HCT116 (cell line): ENCODE measurements at places on chromosomes 1 and 21. TPM values are rescaled to one million over a fixed set of nuclear protein-coding genes. Genes with fewer than 3 reads are reported as not detected.
A peak's percentile ranks its signal among the peaks of the same experiment; 100 is the strongest.

DNA sequence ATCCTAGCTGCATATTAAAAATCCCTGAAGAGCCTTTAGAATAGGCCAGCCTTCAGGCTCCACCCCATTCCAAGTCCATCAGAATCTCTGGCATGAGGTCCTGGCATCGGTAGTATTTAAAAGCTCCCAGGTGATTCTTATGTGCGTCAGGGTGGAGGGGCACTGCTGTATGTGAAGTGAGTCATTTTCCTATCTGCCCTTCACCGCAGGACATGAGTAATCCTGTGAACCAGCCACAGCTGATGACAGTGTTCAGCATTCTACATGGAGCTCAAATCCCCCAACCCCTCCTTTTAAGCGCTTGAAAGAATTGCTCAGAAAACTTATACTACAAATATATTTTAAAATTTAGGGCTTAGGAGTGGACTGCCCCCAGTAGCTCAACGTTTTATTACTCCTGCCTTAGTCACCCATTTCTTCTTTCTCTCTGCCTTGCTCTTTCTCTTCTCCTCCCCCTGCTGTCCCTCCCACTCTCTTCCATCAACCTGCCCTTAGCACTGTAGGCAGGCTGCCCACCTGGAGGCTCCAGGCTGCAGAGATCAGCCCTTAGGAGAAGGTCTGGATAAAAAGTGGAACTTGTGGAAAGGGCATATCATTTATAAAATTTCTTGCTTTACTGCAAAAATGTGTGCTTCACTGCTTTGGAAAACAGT lies 73.8 kb upstream of the ZNF281 start:
- peak; percentile 91 for DNase-seq

The S100A9 gene
- 0.59 TPM for total RNA-seq

GRCh38 chr1:221715321-221716169 lies 26.3 kb downstream of the DUSP10 start:
- DNase-seq = no peak

The RIPPLY3 gene
- not detected for total RNA-seq

The GNAT2 gene
- 0.76 TPM for total RNA-seq

DNA sequence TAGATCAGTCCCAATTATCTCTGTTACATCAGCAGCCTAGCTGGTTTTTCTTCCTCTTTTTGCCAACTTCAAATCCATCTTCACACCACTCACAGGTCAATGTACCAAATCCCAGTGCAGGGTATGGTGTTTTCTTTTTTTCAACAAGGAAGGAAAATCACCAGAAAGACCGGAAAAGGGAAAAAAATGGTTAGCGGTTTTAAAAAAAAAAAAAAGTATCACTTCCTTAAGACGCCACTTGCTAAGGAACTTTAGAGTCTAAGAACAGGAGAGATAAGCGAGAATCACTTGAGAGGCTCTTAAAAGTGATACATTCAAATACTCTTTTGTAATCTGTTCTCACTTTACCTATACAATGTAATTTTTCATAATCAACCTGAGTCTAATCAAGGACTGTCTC lies 3.1 kb upstream of the OR10J1 start:
- no peak for DNase-seq

DNA sequence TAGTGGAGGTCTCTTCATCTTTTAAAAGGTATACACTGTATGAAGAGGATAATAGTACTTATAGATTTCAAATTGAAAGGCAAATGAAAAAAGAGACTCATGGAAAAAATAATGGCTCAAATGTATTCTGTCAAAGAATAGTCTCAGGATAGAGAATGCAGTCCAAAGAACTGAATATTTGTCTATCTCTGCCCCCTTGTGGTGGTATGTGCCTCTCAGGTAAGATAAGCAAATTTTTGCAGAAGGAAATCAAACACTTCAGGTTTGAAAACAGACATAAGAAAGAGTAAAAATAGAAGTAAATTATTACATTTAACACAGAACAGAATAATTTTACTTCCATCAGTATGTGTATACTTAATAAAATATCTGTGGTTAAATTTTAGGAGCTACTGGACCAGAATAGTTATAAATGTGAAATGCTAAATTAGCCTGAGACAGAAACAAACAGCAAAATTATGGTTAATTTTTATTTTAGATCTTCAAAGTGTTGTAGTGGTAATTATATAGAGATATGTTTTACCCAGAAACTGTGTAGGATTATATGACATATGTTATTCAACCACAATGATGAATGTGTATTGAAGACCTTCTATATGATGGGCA lies 164.4 kb upstream of the PALMD start:
- peak; percentile 49 for DNase-seq

DNA sequence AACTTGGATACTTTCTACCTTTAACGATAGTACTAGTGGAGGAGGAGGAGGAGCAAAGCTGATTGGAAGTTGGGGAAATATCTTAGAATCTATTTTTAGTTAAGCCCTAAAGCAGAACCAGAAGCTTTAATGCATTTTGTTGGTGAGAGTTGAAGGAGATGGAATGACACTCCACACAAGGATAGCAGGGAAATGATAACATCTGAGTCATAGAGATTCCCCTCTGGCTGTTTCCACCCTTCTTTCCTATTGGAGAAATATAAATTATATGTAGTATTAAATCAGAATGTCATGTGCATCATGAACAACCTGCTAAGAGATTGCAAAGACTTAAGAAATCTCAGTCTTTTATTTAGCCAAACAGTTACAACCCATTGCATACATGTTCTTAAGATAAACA lies 1357.7 kb downstream of the NCAM2 start:
- DNase-seq = no peak

The LMO4 gene
- total RNA-seq = 38.5 TPM

DNA sequence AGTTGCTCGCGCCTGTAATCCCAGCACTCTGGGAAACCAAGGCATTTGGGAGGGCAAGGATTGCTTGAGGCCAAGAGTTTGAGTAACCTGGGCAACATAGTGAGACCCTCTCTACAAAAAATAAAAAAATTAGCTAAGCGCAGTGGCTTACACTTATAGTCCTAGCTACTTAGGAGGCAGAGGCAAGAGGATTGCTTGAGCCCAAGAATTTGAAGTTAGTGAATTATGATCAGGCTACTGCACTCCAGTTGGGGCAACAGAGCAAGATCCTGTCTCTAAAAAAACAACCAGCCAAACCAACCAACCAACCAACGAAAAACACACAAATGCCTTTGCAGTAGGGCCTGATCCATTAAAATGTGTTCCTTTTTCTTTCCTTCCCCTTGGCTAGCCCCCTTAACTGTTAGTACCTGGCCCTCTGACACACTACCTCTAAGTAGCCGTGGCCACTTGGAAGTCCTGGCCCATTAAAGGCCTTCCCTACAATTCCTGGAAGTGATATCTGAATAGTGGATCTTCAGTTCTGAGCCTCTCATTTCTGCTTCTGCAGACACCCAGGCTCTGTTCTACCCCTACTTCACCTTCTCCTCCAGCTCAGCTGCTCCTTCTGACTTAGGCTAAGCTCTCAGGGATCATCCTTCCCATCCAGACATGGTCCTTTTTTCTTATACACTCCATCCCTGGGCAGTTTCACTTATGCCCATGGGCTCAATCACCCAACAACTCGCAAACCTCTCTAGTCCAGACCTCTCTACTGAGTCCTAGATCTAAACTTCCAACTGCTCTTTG lies 3.5 kb upstream of the OSCP1 start:
- no peak for DNase-seq

The FCN3 gene
- total RNA-seq = 1.2 TPM

The TGFBR3 gene
- 7.1 TPM for total RNA-seq

The KRTAP19-1 gene
- total RNA-seq = not detected

The PGLYRP4 gene
- not detected for total RNA-seq

DNA sequence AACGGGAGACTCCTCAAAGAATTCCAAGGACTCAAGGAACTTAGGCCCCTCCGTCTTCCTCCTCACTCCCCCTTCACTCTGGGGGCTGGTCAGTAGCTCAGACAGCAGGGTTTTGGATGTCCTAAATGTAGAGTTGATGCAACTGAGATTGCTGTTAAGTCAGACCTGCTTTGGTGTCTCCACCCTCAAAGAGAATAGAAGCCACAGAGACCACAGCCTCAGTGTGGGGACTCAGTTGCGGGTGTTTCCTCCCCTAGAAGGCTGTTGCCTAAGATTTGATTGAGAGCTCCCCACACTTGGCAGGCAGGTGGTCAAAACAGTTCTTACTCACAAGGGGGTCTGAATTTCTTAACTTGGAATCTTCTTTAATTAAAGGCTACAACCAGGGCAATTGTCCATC lies 7.6 kb downstream of the MAN1C1 start:
- no peak for DNase-seq

- DNase-seq = no peak
Measured at GRCh38 chr1:17188889-17189631, 15.9 kb upstream of the PADI1 start.

The HSD3B2 gene
- 1.4 TPM for total RNA-seq

- no peak for DNase-seq
Measured at GRCh38 chr1:151145304-151146071, 943 bp downstream of the SEMA6C start.

The SPRR2E gene
- total RNA-seq = not detected

DNA sequence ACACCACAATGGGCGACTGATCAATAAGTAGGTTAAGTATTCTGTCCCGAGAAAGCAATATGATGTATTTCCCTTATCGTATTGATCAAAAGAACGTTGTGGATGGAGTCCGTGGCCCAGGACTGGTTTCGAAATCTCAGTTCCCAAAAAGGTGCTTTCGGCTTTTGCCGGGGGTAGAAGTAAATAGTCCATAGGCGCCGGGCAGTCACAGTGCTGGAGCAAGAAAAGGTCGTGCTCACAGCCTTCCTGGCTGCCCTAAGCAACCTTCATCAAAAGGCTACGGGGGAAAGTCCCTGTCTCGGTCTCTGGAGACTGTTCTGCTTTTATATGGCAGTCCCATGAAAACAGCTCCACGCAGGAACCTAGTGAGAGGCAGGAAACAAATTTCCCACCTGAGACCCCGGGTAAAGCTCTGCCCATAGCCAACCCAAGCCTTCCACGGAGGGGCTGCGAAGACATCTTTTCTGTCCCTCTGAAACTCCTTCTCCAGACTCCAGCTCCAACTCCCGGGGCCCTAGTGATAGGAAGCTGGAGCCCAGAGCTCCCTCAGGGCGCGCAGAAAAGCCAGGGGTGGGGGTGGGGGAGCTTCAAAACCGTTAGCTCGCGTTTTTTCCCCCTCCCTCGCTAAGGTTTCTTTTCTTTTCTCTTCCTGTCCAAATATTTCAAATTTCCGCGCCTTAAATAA lies 7.0 kb downstream of the CDKN2C start:
- DNase-seq = no peak

GRCh38 chr1:78619446-78619802 lies 824 bp upstream of the IFI44L start:
- no peak for DNase-seq

DNA sequence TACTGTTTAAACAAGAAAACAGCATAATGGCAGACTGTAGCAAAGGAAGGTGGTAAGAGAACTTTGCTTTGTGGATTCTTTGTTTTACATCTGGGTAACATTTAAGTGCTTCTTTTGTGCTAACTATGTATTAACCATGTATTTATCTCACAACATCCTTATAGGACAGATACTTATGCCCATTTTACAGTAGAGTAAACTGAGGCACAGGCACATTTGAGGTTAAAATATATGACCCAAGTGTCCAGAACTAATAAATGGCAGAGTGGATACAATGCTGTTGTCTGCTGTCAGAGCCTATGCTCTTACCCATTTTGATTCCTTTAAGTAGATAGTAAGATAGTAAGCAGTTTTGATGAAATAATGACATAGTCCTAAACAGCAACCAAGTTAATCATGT lies 7.3 kb downstream of the CAPZA1 start:
- DNase-seq = no peak

GRCh38 chr1:66705110-66705509 lies 47.1 kb upstream of the DYNLT5 start:
- DNase-seq = no peak

The CD52 gene
- 2.0 TPM for total RNA-seq

The RNU1-2 gene
- 1,685 TPM for total RNA-seq

The MPZ gene
- total RNA-seq = 3.6 TPM

- DNase-seq = no peak
Measured at GRCh38 chr21:16821588-16821987, 691.3 kb upstream of the CXADR start.

GRCh38 chr21:43697758-43698643 lies 20.9 kb upstream of the PDXK start:
- no peak for DNase-seq

The ADAMTS4 gene
- not detected for total RNA-seq

GRCh38 chr1:71785000-71785399 lies 497.3 kb downstream of the NEGR1 start:
- DNase-seq = no peak
